ENCODE measurements at places on chromosomes 3 and 15.

GRCh38 chr15:44289259-44289790 lies 806 bp downstream of the GOLM2 start:
- DNase-seq, result no peak

- no peak for DNase-seq
Measured at GRCh38 chr3:56375654-56376053, 92.6 kb downstream of the ERC2 start.

DNA sequence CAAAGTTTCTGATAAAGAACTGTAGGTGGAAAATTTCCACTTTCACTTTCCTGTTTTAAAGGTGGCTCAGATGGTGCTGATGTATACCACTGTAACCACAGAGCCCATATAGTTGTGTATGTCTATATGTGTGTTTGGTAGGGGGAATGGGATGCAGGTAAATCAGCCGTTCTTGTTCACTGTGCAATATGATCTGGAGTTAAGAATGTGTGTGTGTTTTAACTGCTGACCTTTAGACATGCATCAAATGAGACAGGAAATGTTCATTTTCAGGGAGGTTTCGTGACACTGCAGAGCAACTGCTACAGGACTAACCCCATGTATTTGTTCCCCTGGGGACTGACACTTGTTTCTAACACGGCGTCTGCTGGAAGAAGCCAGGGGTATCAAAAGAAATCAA lies 180.5 kb downstream of the TAFA4 start:
- DNase-seq, result no peak

DNA sequence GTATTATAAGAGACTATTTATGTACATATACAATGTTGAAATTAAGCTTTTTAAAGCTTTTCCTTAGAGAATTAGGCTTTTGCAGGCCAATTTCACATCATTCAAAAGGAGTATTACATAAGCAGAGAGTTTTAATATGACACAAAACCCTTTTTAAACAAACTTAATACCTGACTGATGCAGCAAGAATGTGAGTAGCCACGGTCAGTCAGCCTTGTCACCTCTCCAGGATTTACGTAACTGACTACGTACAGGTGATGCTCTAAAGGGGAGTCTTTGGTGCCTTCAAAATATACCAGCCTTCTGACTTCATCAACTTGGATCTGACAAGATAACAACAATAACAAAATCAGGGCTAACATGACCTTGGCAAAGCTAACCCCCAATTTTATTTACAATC lies 44.2 kb upstream of the IGDCC4 start:
- DNase-seq, result no peak

DNA sequence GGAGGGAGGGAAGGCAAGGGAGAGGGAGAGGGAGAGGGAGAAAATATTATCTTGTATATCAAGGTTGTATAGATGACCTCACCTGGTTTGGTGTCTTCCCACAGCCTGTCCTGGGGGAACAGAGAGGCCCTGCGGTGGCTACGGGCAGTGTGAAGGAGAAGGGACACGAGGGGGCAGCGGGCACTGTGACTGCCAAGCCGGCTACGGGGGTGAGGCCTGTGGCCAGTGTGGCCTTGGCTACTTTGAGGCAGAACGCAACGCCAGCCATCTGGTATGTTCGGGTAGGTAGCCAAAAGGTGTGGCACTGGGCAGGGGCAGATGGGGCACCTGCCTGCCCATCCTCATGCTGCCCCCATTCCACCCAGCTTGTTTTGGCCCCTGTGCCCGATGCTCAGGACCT lies 7.1 kb downstream of the CRELD1 start:
- DNase-seq, result no peak

DNA sequence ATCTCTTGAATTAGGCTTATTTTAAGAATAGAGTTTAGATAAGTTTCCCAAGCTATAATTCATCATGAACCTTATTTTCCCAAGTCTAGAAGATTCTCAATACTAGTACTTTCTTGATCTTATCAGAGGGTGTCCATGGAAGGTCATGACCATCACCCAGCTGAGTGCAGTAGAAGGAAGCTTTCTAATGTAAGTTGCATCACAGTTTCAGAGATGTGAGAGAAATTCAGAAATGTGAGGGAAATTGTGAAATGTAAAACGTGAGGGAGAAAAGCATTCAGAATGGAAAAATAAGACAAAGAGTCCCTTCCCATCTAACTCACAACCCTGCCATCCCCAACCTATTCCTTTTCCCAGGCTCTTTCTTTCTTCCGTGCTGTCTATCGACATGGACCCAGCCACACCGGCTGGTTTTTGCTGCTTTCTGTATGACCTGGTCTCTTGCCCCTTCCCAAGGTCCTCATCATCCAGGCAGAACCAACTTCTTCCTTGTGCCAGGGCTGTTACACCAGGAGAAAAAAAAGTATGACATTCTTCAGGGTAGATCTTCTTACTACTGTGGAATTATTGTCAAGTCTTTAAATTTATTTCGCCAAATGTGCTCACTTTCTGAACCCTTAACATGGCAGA lies 6.7 kb downstream of the CAPN3 start:
- DNase-seq, result no peak

- peak; percentile 46 for DNase-seq
Measured at GRCh38 chr3:187828579-187829452, 83.5 kb upstream of the BCL6 start.

- no peak for DNase-seq
Measured at GRCh38 chr15:93270937-93271467, 182.0 kb upstream of the RGMA start.

- DNase-seq, result no peak
Measured at GRCh38 chr15:47750030-47750739, 32.9 kb downstream of the SEMA6D start.

GRCh38 chr3:32249184-32249782 lies 10.8 kb downstream of the CMTM8 start:
- DNase-seq, result peak; percentile 53

DNA sequence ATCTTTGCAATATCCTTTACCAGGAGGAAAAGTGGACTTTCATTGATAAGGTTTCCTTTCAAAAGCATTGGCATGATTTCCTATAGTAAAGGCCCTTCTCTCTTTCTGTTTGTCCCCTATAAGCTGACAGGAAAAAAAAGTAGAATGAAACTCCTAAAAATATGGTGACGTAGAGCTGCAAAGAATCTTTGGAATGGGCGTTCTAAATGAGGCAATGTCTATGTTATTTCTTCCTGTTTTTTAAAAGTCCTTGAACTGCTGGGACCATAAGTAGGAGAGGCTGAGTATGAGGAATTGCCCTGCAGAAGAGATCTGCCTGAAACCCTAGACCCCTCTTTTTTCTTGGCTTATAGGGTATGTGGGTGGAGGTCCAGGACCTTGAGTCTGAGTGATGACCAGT lies 17.2 kb downstream of the ST3GAL6 start:
- DNase-seq, result no peak

DNA sequence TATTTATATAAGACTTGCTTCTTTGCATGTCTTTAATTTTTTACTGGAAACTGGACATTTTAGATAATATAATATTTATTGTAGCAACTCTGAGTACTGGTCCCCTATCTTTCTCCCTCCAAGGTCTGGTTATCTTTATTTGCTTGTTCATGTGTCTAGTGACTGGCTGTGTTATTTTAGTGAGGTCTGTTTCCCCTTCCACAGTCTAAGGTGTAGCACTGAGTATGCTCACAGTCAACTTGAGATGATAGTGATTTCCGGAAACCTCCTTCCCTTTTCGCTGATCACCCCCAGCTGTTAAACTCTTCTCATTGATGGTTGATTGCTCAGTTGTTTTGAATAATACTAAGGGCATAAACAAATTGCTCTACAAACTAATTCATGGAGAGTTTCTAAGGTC lies 37.0 kb downstream of the PCNP start:
- DNase-seq, result no peak

GRCh38 chr3:152505926-152506325 lies 237.2 kb downstream of the MBNL1 start:
- DNase-seq, result no peak

DNA sequence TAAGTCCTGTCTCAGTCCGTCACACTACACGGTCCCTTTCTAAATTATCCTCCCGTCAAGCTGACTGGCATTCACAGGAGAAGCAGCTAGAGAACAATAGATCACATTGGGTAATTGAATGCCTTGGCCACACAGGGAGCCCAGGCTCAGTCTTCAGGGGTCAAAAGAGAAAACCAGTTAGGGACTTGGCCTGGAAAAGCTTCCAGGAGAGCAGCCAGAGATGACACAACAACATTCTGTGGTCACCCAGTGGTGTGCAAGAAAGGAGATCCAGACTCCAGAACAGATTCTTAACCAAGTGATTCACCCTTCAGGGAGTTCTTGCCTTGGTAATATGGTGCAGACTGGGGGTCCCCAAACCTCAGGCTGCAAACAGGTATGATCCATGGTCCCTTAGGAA lies 15.9 kb downstream of the ARHGAP31 start:
- no peak for DNase-seq

GRCh38 chr15:97981758-97982157 lies 21.3 kb downstream of the ARRDC4 start:
- no peak for DNase-seq

DNA sequence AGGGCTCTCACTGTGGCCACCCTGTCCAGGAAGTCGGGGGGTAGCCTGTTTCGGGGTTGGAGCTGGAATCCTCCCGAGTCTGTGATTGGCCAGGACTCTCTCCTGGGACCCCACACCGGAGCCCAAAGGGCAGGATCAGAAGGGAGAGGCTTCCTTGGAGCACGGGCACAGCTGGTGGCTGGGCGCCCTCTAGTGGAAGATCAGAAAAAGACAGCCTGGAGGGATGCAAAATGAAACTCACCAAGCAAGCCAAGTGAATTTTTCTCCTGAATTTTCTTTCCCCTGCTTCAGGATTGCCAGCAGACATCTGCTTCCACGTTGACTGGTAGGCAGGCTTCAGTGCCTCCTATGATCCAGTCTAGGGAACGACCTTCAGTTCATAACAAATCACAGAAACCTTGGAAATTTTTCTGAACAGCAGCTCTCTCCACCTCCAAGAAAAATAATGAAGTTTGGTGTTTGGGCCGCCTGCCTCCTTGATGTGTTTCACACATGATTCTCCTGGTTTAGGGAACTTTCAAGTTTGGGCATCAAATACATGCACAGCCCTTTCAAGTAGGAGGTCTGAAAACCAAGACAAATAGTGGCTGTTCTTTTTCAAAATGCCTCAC lies 224.6 kb downstream of the VPS13C start:
- peak; percentile 70 for DNase-seq

DNA sequence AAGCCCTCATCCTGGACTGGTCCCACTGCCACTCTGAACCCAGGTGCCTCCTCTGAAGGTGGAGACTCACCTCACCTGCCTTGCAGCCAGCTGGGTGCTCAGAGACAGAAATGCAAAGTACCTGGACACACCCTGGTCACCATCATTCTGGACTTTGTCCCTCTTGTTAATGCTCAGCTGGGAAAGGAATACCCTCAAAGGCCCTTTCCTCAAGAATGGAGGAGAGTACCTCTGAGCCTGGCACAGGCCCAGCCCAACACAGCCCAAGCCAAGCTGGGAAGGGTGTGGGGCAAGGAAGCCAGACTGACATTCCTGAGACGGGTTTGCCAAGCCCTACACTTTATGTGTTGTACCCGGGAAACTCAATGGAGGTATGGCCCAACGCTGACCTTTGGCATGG lies 983 bp upstream of the ALAS1 start:
- no peak for DNase-seq

DNA sequence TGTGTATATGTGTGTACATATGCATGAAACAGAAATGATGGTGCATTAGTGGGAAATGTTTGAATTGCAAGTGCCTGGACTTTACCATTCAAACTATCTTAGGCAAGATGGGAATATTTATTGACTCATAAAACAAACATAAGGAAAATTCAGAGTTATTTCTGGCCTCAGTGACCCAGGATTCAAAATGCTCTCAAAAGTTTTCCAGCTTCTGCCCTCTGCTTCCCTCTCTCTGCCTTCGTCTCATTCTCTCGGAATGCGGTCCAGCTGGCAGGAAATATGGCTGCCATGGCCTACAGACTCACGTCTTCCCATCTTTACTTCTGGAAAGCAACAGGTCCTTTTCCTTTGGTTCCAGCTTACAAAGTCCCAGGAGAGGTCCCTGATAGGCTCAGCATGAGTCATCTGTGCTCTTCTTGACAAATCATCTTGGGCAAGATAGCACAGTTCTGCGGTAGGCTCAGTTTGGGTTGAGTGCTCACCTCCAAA lies 8.7 kb upstream of the ZNF774 start:
- DNase-seq, result no peak

GRCh38 chr15:67242708-67243111 lies 11.8 kb downstream of the AAGAB start:
- DNase-seq, result no peak

GRCh38 chr3:127825756-127826155 lies 3.4 kb upstream of the MGLL start:
- no peak for DNase-seq

DNA sequence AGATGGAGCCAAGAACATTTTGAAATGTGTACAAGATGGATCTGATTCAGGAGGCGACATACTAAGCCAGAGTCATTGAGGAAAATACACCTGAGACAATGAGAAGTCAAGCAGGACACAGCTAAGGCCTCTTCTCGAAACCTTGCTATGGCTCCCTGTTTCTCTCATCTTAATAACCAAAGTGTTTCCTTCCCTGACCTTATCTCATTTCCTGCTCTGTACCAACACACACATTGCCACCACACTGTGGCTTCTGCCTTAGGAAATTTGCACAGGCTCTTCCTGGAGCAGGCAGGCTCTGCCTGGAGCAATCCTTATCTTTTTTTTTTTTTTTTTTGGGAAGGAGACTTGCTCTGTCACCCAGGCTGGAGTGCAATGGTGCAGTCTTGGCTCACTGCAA lies 36.6 kb downstream of the OXSM start:
- no peak for DNase-seq

DNA sequence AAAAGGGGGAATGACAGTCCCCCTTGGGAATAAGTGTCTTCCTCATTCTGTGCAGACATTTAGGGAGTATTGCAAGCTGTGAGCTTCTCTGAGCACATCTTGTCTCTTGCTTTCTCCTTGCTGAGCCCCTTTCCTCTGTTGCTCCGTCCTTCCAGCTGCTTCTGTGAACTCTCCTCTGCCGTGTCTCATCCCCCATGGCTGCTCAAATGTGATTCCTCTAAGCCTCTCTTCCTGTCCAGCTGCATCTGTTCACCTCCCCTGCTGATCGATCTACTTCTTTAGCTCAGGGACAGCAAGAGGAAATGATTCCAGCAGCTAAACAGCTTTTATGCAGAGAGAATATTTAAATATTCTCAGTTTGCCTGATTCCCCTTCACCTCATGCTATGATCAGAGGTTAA lies 328.0 kb upstream of the DNAJC19 start:
- no peak for DNase-seq

DNA sequence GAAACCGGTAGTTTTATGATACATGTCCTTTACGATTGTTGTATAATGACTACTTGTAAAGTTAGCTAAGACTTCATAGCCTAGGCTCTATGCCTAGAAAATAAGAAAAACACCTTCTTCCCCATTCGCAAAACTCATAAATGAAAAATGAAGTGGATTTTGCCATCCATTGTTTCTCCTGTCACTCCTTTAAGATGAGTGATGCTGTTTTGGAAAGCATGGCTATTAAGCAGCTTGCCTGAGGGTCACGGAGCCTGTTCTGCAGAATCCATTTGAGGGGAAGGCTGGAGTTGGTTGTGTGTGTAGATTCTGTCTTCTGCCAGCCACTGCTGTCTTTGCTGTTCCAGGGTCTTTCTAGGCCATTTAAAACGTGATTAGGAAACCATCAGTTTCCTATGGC lies 31.5 kb downstream of the ROBO2 start:
- no peak for DNase-seq

GRCh38 chr15:69873807-69874206 lies 223.9 kb downstream of the TLE3 start:
- no peak for DNase-seq

All from SK-MEL-5 (cell line).